Right lung (tissue), 10 donors: ENCODE measurements at places on chromosomes 5 and 9.

DNA sequence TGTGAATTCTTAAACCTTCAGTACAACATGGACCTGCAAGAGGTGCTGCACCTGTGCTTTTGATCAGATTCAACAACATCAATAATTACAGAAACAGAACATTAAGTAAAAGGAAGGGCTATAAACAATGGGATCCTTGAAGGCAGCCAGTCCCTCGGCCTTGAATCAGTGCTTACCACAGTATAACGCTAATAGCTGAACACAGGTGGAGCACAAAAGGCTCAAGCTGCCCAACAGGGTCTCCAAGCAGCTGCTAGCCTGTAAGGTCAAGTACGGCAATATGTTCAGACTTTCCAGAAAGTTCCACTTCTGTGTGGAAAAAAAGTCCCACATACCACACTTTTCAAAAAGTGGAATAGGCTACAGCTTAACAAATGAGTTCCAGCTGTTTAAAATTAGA is 61.9 kb upstream of the ITGA1 start:
- no peak for DNase-seq

DNA sequence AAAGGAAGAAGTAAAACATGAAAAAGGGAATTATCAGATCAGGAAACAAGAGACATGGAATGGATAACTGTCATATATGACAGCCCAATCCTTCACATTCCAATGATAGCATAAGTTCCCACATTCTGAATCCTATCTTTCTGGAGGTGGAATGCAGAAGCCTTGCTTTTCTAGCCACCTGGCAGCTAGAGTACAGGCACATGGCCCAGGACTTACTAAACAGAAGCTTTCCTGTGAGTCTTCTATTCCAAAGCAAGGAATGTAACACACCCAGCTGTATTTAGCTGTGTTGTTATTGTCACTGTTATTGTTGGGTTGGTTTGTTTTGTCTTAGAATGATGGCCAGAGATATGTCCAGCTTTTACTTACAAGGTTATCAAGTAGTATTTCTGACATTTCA is 780.5 kb upstream of the ZNF608 start:
- no peak for DNase-seq

- DNase-seq: no peak
Measured at GRCh38 chr9:28363151-28363562, 789.9 kb upstream of the C9orf72 start.

DNA sequence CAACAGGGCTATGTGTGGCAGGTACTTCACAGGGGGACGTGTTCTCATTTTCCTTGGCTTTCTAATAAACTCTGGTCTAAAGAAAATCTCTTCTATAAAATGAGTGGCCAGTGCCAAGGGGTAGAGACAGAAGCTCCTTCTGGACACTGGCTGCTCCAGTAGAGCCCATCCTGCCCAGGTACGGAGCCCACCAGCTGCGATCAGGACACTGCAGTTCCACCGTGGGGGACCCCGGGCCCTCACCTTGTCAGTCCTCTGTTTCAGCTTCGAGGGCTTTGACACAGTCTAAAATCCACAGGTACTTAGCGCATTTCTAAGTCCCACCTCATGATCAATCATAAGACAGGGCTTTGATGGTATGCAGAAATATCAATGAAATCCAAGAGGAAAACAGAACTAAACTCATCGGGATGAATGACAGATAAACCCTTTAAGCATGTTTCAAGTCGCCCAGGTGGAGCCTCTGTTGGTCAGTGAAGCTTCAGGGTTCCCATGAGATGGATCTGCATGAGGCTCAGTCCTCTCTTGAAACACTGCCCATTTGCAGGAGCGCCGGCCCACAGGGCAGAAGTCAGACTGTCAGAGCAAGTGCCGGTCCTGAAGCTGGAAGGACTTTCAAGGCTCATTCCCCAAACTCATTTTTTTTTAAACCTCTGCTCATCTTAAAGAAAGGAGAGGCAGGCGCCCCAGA is 20.3 kb upstream of the TERT start:
- DNase-seq: no peak

DNA sequence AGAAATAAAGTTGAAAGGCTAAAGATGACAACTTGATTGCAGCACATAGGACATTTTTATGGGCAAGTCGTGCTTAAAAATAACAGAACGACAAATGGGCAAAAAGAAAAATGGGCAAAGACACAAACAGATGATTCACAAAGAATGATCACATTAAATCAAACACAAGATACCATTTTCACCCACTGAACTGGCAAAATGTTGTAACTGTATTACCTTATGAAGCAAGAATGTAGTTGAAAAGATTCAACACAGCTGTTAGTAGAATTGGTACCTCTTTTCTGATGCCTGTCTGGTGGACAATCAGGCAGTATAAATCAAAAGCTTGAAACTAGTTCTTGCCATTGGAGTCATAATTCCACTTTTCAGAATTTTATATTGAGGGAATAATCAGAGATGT is 81.0 kb upstream of the PALM2AKAP2 start:
- no peak for DNase-seq

DNA sequence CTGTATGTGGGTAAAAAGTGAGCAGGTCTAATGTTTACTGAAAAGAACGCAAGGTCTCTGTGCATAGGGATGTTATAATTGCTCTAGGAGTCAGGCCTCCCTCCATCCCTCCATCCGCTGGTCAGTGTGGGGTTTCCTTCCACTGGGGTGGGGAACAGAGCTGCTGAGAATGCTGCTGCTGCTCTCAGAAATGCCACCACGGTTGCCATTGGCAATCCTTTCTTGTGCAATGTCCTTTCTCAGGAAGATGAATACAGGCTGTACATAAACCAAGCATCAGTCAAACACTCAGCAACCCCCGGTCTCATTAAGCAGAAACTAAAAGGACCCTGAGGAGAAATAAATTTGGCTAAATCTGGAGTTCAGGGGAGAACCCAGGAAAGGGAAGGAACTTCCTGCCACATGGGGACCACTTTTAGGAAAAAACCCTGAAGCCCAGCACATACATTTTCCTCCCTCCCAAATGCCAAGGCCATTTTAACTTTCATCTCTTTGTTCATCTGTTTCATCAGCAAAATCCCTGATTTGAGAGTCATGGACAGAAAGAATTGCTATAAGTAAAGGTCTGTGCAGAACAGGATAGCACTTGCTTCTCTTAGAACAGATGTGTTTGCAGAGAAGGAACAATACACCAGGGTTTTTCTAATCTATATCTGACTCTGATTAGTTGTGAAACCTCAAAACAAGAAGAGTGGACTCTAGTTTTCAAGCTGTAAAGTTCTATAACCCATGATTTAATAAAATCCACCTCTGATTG is 70.4 kb upstream of the SLC1A3 start:
- no peak for DNase-seq

DNA sequence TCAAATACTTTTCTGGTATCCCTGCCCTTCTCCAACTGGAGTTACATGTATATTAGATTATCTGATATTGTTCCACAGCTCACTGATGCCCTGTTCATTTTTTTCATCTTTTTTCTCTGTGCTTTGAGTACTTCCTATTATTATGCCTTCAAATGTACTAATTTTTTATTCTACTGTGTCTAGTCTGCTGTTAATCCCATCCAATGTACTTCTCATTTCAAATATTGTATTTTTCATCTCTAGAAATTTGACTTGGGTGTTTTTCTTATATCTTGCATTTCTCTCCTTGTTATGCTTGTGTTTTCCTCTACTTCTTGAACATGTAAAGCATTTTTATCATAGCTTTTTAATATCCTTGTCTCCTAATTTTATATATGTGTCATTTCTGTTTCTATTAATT is 41.6 kb upstream of the MYOT start:
- no peak for DNase-seq

- DNase-seq: no peak
Measured at GRCh38 chr9:135249711-135250110, 162.2 kb downstream of the OLFM1 start.
